ENCODE measurements at places on chromosomes 3 and 15.

DNA sequence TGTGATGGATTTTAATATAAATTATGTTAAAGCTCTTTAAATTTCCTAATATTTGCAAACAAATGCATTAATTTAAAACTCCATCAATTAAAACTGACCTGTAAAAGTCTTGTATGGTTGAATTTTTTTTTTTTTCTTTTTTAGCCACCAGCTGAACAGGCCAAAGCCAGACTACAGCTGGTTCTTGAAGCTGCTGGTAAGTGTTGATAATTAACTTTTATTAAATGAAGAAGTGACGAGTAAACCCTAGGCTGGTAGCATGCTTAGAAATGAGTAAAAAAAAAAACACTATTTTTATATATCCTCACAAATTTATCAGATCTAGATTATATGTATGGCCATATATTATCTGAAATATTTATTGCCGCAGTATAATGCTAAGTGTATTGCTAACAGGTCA lies 216.3 kb upstream of the MLF1 start:
- no peak for DNase-seq

DNA sequence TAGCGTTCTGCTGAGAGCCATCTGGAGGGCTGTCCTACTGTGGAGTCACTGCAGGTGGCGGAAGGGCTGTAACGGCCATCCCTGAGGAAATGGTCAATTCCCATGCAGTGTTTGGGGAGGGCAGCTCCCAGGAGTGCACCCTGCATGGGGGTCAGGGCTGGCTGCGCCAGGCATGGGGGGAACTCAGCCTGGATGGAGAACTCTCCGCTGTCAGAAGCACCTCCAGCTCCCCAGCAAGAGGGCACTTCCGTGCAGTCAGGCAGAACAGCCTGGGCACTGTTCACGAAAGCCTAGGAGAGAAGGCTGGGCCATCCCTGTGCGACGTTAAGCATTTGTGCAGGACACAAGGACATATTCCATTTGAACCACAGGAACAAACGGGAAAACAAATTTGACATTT lies 105.2 kb downstream of the LRIG1 start:
- no peak for DNase-seq

GRCh38 chr15:92195241-92195640 lies 198.4 kb upstream of the ST8SIA2 start:
- no peak for DNase-seq

DNA sequence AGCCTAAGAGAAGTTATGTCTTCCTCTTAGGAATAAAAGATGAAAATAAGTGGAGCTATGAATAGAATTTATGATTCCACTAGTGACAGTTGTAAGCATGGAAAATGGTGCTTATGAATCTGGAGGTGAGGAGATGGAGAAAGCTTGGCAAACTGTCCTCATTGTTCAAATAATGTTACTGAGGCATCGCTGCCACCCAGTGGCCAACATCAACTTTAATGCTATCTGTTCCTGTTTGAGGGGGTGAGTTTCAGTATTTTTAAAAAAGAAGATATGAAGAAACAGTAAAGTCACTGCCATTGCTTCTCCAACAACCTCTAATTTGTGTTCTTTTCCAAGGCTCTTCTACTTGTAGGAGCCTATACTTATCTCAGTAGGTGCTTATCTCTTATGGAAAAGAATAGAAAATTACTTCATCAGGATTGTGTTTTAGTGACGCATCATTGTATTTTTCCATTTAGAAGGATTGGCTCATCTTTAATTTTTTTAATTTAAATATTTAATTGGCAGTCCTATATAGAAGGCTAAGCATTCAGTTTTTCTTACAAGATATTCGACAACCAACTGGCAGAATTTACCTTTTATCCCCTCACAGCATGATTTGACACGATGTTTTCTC lies 260.4 kb upstream of the P2RY1 start:
- DNase-seq: peak; percentile 47

GRCh38 chr3:51382076-51382745 lies 2.9 kb upstream of the MANF start:
- DNase-seq: no peak

DNA sequence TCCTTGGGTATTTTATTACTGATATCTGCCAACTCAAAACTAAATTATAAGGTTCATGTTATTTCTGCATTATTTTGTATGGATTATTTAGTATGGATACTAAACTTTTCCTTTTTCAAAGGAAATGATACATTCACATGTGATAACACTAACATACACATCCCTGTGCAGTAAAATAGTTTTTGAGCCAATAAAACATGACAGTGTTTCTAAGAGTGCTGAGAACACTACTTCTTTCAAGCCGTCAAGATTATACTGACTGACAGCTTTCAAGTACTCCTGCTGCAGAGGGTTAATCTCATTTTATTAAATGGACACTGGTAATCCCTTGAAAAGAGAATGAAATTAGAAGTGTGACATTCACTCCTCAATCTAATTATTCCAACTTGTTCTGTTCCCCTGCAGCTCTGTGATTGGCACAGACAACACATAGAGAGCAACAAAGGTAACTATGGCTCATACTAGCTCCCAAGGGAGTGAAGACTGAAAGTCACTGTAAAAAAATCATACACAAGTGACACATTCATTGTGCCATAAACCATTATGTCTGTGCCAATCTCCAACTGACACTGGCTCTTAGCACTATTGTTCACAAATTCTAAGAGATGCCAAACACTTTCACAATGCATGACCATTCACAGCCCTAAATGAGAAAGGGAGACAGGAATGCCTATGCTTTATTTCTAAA lies 468.6 kb downstream of the SHQ1 start:
- no peak for DNase-seq

DNA sequence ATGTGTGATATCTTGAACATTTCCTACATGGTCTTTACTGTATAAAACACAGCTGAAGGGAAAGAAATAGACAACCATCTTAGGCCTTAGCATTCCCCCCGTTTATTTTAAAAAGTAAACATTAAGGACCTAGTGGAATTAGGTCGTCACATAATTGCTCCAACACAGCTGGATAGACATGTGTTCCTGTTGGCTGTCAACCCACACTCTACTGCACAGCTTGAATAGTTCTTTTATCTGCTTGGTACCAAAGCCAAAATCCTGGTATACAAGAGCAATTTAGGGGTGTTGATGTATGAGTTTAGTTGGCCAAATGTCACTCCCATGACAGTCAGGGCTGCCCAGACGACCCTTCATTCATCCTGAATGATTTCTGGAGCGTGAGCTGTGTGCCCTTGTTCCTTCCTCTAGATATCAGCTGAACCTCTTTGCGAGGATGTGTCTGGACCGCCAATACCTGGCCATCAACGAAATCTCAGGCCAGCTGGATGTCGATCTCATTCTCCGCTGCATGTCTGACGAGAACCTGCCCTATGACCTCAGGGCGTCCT lies 179.7 kb downstream of the ITPR1 start:
- DNase-seq: no peak
